ENCODE measurements at places on chromosomes 16 and 17.

DNA sequence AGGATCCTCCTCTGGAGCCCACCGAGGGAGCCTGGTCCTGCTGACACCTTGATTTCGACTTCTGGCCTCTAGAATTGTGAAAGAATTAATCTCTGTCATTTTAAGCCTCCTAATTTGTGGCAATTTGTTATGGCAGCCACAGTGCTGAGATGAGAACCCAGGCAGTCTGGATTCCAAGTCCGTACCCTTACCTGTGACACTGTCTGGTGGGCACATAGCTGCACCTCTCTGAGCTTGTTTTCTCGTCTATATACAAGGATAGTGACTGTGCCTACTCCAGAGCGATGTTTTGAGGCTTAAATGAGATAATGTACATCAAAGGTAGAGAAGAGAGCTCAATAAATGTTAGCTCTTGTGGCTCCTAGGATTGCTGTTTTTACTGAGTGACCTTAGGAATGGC lies 128.4 kb upstream of the MPHOSPH6 start:
- no peak for DNase-seq

DNA sequence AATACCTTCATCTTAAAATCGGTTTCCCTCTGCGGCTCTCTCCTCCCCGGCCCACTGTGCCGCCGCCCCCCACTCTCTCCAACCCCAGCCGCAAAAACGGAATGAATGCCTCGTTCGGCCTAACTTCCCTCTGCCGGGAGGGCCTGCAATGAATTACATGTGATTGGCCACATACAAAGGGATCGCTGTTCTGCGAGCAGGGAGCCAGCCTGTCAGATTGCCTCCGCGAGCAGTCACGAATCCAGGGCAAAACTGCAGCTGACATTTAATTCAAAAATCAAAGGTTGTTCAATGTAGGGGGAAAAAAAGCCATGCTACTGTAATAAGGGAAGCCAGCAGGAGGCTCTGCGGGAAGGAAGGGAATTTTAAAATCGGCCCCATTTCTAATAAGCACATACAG lies 84.9 kb downstream of the TBC1D16 start:
- no peak for DNase-seq

- no peak for DNase-seq
Observed at GRCh38 chr16:81514568-81515258, 70.1 kb downstream of the CMIP start.

DNA sequence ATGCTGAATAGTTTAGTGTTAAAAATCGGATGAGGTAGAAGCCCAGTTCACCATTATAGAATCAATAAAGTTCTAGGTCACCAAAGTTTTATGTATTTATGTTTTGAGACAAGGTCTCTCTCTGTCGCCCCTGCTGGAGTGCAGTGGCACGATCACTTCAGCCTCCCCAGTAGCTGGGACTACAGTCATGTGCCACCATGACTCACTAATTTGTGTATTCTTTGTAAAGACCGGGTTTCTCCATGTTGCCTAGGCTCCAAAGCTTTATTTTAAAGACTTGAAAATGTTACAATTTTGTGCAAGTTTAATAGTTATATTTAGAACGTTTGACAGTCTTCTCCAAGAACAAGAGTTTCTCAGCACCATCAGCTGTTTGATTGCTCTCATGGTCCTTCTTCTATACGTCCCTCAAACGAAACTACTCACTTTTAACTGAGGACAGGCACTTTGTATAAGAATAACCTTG lies 32.1 kb downstream of the NDE1 start:
- peak; percentile 85 for DNase-seq

GRCh38 chr17:72115781-72116525 lies 4.9 kb upstream of the SOX9 start:
- no peak for DNase-seq

DNA sequence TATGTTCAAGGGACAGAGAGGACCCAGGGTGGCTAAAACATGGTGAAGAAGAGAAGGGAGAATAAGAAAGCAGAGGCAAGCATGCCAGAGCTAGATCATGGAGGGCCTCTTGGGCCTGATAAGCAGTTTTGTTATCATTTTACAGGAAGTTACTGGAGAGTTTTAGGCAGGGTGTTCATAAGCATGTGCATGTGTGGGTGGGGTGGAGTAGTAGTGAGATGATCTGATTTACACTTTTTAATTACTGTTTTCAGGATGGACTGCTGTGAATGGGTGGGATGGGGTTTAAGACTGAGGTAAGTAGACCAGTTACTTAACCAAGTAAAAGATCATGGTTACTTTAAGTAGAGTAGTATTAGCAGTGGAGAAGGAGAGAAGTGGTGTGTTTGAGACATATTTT lies 173.6 kb downstream of the PHKB start:
- DNase-seq: no peak

DNA sequence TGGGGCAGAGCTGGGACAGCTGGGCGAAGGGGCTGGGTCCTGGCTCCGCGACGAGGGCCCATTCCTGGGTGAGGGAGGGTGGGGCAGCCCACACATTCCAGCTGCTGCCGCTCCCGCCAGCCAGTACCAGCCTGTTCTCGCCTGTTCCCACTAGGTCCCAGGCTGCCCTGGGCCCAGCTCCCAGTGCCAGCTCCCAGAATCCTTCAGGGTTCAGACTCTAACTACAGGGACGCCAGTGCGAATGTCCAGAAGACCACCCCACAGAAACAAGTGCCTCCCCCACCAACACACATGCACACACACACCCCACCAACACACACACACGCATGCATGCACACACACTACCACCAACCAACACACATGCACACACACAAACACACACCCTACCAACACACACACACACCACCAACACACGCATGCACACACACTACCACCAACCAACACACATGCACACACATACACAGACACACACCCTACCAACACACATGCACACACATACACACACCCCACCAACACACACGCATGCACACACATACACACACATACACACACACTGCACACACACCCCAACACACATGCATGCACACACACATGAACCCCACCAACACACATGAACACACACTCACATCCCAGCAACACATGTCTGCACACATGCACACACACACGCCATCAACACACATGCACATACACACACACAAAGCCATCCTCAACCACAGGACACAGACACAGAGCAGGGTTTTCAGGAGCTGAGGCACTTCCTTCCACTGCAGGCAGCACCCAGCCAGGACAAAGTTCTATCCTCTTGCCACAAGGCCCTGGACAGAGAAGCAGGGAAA lies 27.5 kb upstream of the KRT17 start:
- no peak for DNase-seq

- DNase-seq: no peak
Observed at GRCh38 chr17:15384142-15384787, 42.9 kb upstream of the TEKT3 start.

GRCh38 chr17:67111327-67111726 lies 67.0 kb downstream of the CACNG1 start:
- DNase-seq: no peak

DNA sequence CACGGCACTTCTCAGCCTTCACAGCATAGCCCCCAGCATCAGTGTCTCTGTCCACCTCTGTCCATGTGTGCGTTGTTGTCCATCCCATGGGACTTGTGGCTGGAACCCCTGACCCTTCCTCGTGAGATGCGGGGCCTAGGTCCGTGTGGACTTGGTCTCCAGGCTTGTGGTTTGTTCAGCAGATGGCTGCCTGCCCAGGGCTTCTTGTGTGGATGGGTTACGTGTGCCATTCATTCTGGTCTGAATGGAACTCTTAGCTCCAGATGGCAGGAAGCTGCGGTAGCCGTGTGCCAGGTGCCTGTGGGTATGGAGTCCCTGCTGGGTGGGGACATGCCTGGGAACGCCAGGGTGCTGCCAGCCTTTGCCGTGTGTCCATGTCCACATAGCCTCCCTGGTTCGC lies 31.7 kb upstream of the NUDT16L1 start:
- no peak for DNase-seq
